NCI-H2171 (cell line): ENCODE measurements at places on chromosomes 2 and 18.
A peak's percentile ranks its signal among the peaks of the same experiment; 100 is the strongest.

- DNase-seq = no peak
These were observed 235.9 kb downstream of the SUCLG1 start for GRCh38 chr2:84223191-84223590.

- no peak for DNase-seq
These were observed 55.3 kb downstream of the NXPH2 start for GRCh38 chr2:138724729-138725459.

GRCh38 chr2:75633620-75634019 lies 13.0 kb upstream of the MRPL19 start:
- DNase-seq = no peak

GRCh38 chr2:143503280-143503679 lies 374.1 kb downstream of the ARHGAP15 start:
- DNase-seq = no peak

DNA sequence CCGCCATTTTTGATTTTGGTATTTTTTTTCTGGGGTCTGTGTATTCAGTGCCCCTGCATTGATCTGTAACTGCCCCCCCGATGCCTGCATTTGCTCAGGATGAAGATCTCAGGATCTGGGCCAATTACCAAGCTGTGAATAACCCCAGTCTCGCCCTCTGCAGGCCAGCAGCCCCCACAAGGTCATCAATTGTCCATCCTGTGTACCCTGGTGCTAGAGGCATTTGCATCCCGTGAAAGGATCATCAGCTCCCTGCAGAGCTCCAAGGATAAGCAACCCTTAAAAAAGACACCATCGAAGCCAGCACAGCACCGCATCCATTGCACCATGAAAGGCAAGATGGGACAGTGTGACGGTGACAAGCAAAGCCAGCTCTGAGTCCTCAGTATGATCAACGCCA lies 154.1 kb upstream of the KLHL29 start:
- peak; percentile 6 for DNase-seq

GRCh38 chr18:8808001-8808400 lies 102.6 kb downstream of the MTCL1 start:
- DNase-seq = no peak

GRCh38 chr2:224843141-224843540 lies 127.0 kb upstream of the CCDC195 start:
- no peak for DNase-seq
